ENCODE measurements at places on chromosomes 16 and 17.

- no peak for DNase-seq
These were observed 267.6 kb downstream of the STX8 start for GRCh38 chr17:9308069-9308468.

DNA sequence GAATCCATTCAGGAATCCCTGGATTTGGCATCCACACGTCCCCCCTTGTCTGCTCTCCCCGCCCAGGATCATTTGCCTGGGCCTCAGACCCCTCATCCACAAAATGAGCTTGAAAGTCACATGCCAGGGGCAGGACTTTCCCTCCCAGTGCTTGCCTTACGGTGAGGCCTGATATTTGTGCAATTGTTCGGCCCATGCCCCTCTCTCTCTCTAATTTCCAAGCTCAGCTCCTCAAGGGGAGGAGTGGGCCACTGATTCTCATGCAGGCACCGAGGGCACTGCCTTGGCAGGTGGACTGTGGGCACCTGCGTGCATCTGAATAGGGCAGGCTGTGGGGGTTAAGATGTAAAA, 267.2 kb upstream of the FOXF1 start:
- no peak for DNase-seq

- no peak for DNase-seq
These were observed 54.8 kb downstream of the CRISPLD2 start for GRCh38 chr16:84874553-84874952.

DNA sequence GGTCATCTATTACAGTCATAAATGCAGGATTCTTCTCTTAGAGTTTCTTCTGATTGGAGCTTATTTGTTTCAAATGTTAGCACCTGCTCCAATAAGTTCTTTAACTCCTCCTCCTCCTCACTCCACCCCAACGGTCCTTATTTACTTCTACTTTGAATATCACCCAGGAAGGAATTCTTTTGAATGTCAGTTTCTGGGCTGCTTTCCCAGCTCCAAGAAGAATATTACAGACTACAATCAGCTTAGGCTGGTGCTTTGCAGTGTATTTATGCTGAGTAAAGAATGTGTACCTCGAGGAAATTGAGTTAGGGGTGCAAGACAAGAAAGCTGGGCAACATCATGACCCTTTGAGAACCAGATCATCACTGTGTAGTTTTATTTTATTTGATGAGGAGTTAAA, 30.8 kb downstream of the MAP3K3 start:
- no peak for DNase-seq

GRCh38 chr17:15257258-15257788, 7.8 kb downstream of the PMP22 start:
- DNase-seq = peak; percentile 77

DNA sequence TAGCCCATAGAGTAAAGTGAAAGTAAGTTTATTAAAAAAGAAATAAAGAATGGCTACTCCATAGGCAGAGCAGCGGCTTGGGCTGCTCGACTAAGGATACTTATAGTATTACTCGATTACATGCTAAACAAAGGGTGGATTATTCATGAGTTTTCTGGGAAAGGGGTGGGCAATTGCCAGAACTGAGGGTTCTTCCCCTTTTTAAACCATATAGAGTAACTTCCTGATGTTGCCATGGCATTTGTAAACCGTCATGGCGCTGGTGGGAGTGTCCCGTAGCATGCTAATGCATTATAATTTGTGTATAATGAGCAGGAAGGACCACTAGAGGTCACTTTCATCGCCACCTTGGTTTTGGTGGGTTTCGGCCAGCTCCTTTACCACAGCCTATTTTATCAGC, 13.3 kb upstream of the GAS7 start:
- DNase-seq = no peak

- DNase-seq = no peak
These were observed 311.5 kb downstream of the RBFOX1 start for GRCh38 chr16:7644176-7644575.

GRCh38 chr17:46092991-46093390, 93.9 kb downstream of the STH start:
- DNase-seq = no peak

DNA sequence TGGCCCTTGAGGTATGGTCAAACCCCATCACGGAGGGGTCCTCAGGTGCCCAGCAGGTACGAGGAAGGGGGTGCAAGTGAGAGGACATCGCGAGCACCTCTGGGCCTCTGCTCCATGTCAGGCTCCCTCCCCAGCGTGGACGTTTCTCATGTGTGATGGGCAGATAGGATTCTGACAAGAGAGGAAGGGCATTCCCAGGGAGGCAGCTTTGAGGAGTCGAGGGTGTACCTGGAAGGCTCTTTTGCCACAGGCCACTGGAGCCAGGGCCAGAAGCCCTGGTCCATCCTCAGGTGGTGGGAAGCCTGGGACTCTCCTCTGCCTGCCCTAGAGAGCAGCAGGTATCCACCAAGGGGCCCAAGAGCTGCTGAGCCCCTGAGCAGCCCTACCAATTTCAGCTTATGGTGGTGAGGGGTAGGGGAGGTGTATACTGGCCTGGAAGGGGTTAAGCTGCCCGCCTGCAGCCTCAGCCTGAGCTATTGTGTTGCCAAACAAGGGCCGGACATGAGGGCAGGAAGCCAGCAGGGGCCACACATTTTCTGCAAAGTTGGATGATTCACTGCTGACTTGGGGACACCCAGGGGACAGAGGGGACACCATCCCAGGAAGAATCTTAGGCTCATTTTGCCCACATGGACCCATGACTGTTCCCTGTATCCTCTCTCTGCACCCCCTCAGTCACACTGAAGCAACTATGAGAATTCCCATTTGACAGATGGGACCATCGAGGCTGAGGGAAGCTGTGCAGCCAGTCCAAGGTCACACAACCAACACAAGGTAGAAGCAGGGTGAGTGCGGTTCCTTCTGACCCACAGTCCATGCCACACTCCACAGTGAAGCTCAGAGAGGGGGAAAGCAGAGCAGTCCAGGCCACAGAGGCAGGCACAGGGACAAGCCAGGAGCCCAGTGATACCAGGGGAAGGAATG, 1.7 kb downstream of the CDH5 start:
- DNase-seq = no peak

DNA sequence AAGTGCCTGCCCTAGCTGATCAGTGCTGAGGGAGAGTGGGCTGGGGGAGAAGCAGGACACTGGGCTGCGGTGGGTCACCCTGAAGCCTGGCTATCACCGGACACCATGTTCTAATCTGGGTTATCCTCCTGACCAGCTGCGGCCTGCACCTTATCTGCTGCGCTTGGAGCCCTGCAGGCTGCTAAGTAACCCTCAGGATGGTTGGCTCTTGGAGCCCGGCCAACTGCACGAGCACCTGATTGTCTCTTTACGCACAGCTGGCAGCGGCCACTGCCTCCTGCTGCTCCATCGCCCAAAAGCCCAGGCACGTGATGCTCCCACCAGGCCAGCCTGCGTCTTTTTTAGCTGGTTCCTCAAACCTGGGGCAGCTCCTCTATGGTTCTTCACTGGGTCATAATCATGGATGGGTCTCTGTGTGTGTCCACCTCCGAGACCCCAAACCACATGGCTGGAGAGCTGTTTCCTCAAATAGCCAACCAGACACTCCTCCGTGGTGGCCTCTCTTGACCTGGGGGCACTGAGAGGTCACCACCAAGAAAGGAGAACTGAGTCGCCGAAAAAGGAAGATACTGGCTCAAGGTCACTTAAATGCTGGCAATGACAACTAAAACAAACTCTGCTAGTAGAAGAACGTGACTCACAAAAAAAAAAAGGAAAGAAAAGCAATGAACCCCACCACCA, 21.7 kb downstream of the SPHK1 start:
- DNase-seq = no peak

GRCh38 chr17:72850410-72851118, 241.9 kb downstream of the SLC39A11 start:
- peak; percentile 52 for DNase-seq

GRCh38 chr16:66487580-66488275, 60.6 kb downstream of the BEAN1 start:
- DNase-seq = peak; percentile 17

DNA sequence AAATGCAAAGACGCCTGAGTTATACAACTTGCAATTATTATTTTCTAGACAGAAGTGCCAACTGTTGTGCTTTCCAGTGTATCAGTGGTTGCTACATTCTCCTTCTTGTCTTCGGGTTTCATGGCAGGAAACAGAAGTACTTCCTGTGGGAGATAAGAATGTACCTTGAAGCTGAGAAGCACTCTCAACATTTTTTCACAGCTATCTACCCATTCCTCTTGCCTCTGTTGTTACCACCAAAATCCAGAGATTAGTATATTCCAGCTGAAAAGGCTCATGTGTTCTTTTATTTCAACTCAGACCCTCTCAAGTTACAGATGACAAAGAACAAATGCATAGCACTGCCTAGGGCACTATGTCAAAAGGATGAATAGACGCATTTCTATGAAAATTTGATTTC, 4.8 kb upstream of the ADAT1 start:
- DNase-seq = no peak

DNA sequence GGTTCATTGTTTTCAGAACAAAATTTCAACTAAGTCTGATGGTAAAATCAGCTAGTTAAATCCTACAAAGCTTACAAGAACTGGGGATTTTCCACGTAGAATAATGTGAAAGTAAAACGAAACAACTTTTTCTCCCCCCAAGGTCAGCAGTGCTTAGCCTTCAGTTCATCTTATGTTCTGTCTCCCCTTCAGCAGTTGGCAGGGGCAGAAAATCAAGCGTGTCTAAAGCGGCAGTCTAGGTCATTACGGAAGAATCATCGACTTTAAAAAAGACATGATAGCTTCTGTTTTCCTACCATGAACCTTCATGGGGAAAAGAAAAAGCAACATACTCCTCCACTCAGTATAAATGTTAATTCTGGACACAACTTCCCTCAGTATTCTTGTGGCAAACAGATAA, 50.7 kb downstream of the GNA13 start:
- no peak for DNase-seq

DNA sequence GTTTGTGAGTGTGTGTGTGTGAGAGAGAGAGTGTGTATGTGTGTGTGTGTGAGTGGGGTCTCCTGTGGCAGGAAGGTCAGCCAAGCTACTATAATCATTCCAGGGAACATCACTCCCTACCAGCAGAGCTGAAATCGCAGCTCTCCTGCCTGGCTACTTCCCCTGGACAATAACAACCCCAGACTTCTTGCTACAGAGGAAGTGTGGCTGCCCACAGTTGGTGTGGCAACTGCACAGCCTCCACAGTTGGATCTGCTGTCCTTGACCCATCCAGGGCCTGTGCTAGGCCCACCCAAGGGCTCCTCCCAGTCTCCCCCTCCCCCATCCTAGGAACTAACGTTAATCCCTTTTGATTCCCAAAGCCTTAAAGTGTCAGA, 1.5 kb downstream of the SLC13A5 start:
- no peak for DNase-seq

DNA sequence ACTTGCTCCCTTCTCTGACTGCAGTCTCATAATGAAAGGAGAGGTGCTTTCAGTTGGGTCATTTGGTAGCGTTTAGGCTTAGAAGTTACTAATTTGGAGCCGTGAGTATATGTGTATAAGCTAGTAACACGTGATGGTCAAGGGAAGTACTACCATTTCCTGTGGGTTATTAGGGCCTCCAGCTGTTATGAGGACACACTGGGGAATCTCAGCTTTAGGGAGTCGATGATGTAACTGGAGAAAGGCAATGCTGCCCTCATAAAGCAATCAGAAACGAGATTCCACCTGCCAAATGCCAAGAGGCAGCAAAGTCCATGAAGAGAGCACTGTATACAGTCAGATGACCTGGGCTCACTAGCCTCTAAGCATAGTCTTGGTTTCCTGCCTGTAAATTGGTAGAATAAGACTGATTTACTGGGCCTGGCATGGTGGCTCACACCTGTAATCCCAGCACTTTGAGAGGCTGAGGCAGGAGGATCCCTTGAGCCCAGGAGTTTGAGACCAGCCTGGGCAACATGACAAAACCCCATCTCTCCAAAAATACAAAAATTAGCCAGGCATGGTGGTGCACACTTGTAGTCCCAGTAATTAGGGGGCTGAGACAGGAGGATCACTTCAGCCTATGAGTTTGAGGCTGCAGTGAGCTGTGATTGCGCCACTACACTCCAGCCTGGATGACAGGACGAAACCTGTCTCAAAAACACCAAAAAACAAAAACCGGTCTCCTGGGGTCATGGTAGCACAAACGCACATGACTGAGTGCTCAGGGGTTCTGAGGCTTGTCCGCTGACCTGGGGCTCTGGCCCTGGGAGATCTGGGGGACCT, 53.0 kb downstream of the SF3B3 start:
- DNase-seq = peak; percentile 56

GRCh38 chr17:83146347-83146746, 66.9 kb downstream of the METRNL start:
- DNase-seq = no peak

DNA sequence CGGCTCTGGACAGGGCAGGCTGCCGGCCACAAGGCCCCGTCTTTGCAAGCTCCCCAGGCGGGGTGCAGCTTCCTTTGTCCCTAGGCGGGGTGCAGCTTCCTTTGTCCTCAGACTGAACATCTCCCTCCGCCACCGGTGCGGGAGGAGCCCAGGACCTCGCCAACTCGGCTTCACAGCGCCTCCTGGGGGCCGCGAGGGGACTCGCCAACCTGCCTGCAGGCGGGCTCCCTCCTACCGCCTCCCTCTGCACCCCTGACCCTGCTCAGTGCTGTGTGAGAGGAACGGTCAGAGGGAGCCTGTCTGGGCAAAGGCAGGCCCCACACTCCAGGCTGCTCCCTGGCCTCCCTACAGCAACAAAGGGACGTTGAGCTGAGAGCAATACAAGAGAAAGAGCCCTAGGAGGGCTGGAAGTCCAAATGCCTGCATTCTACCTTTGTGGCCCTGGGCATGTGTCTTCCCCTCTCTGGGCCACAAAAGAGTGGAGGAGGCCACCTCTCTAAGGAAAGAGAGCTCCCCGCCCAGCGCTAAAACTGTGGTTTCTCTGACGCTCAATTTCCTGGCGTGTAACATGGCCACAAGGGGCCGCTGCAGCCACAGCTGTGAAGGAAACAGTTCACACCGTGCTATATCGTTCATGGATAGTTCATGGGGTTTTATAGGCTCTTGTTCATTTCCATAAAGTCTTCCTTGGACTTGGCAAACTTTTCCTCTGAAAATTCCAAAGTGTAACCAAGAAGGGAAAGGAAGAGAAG, 20.9 kb upstream of the KRT19 start:
- peak; percentile 87 for DNase-seq

DNA sequence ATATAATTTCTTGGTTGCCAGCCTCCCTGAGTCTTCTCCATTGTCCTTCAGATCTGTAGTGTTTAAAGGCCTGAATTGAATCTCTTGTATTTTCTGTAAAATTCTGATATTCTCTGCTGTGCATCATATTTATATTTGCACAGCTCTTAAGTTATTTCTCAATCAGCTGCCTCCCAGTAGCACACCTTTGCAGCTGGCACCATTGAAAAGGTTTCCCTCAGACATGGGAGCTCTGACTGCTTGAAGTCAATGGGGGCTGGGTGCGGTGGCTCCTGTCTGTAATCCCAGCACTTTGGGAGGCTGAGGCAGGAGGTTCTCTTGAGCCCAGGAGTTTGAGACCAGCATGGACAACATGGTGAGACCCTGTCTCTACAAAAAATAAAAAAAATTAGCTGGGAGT, 40.4 kb downstream of the PITPNC1 start:
- DNase-seq = no peak

- DNase-seq = no peak
These were observed 20.3 kb upstream of the SLC52A1 start for GRCh38 chr17:5055543-5055942.

Measured in fibroblast of skin of abdomen (primary cell).